CD4-positive, alpha-beta T cell treated with Interleukin-2 at 100 ng/mL for 4 hours (primary cell): ENCODE measurements at places on chromosomes 7 and 10.

DNA sequence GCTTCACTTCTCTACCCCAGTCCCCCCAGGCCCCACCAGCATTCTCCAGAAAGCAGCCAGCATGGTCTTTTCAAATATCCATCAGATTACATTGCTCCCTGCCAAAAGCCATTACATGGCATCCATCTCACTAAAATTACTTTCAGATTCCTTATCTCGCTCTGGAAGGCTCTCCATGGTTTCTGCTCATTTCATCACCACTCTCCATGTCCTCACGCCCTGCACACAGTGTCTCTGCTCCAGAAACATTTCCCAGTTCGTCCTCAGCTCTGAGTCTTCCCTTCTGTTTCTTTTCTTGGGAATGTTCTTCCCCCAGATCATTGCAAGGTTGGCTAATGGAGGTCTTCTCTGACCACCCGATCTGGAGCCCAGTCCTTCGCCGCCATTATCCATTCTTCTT is 499.1 kb downstream of the KCNMA1 start:
- no peak for DNase-seq

DNA sequence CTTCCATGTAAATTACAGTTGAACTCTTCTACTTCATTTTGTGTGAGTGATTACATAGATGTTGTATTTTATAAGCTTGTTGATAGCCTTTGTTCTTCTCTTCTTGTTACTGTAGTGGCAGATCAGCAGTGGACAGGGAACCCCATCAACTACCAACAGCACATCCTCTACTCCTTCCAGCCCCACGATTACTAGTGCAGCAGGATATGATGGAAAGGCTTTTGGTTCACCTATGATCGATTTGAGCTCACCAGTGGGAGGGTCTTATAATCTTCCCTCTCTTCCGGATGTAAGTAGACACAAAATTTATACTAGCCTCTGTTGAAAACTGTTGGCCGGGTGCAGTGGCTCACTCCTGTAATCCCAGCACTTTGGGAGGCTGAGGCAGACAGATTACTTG is 110.7 kb downstream of the TRIM24 start:
- DNase-seq, result no peak

- DNase-seq, result no peak
These were observed 38.8 kb downstream of the NRBF2 start for GRCh38 chr10:63171926-63172325.

GRCh38 chr7:26185131-26185843 is 15.3 kb downstream of the HNRNPA2B1 start:
- DNase-seq, result no peak

- DNase-seq, result peak; percentile 78
These were observed 45.7 kb upstream of the RBM33 start for GRCh38 chr7:155598810-155599210.

DNA sequence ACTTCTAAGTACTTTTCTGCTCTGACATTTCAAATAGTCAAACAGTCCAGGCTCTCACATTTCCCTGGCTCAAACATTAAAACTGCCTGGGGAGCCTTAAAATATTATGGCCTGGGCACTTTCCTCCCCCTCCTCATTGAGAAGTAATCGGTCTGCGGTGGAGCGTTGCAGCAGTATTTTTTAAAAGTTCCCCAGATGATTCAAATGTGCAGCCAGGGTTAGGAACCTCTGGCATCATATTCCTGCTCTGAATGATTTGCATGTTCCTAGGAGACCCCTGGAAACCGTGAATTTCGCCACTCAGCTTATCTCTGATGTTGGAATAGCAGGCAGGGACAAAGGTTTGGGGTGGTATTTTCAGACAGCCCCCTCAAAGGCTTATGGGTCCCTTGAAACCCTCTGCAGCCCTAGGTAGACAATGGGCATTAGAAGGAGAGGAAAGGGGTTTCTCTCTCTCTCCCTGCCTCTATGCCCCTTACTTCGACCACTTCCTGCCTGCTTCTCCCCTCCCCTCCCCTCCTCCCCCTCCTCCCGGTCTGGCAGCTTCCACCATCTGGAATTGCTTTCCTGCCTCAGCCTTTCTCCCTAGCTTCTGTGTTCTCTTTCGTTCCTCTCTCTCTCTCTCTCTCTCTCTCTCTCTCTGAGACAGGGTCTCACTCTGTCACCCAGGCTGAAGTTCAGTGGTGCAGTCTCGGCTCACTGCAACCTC is 622.2 kb downstream of the GALNT17 start:
- no peak for DNase-seq
